ENCODE measurements at places on chromosomes 7 and 10.
A peak's percentile ranks its signal among the peaks of the same experiment; 100 is the strongest.

DNA sequence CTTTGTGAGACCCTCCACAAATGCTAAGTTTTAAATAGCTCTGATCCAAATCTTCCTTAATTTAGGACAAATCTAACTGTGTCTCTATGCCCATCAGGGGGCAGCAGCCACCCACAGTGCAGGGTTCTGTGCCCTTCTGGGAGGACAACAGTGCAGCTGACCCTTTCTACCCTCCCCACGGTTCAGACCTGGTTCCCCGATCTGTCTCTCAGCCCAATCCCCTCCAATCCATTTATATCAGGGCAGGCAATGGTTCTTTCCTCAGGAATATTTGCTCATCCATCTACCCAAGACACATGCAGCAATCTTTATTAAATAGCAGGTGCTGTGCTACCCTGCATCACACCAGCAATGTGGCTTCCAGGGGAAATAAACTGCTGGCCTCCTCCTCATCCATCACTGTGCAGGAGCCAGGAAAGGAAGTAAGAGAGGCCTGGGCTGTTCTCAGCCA lies 4.0 kb upstream of the RBM28 start:
- H3K4me3 ChIP-seq: no peak overlapping the region
- DNase-seq: peak; percentile 57
- H3K27ac ChIP-seq: no peak overlapping the region
- no peaks in the 10 kb centered on the region for H3K36me3 ChIP-seq
- peaks cover 30% of the 10 kb centered on the region for H3K27me3 ChIP-seq
- H3K4me1 ChIP-seq: peaks cover 7% of the 10 kb centered on the region

DNA sequence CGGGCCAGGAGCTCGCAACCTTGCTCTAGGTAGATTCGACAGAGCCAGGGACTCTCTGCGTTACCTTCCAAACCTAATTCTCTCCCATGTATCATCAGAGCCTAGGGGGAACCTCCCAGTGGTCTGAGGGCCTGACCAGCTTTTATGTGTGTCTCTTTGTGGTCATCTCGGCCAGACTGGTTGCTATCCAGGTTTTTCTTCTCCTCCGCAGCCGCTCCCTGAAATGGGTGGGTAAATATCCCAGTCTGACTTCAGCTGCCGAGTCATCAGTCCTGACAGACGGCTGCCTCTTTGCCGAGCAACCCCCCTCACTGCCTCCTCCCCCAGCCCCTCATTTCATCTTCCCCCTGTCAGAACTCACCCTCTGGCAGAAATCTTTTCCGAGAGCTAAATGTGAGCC lies 578.1 kb downstream of the LRMDA start:
- no peaks in the 10 kb centered on the region for H3K36me3 ChIP-seq
- no peak overlapping the region for H3K4me3 ChIP-seq
- peaks cover 2% of the 10 kb centered on the region for H3K27me3 ChIP-seq
- no peak overlapping the region for H3K27ac ChIP-seq

DNA sequence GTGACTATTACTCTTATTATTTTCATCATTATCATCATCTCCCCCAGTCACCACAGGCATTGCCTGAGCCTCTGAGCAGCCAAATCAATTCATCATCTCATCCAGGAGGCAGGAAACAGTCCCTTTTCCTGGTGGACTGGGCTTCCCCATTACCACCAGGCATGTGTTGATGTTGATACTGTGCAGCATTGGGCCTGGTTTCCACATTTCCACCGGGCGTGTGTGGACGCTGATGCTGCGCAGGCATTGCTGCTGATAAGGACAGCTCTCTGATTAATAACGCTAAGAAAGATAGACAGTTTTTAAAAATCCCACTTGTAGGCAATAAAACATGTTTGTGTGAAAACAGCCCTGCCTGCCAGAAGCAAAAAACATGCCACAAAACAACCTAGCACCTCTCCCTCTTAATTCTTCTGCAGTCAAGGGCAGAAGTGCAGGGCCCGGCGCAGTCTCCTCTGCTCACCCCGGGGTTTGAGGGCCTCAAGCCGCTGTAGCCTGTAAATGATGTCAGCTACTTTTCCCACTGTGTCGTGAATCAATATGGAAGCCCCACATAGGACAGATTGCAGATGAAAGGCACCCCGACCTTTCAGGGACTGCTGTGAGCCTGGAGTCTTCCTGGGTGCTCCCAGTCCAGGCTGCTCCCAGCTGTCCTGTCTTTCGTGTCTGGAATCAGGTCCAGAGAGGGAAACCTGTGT lies 216.0 kb downstream of the WDR37 start:
- no peaks in the 10 kb centered on the region for H3K4me1 ChIP-seq
- no peaks in the 10 kb centered on the region for H3K36me3 ChIP-seq
- H3K27me3 ChIP-seq: peaks cover 18% of the 10 kb centered on the region
- DNase-seq: no peak
- H3K4me3 ChIP-seq: no peak overlapping the region

- H3K4me1 ChIP-seq: peaks cover 2% of the 10 kb centered on the region
- H3K27ac ChIP-seq: no peak overlapping the region
- H3K36me3 ChIP-seq: no peaks in the 10 kb centered on the region
- H3K27me3 ChIP-seq: peaks cover 7% of the 10 kb centered on the region
These were observed 85.7 kb upstream of the COL13A1 start for GRCh38 chr10:69715899-69716606.

DNA sequence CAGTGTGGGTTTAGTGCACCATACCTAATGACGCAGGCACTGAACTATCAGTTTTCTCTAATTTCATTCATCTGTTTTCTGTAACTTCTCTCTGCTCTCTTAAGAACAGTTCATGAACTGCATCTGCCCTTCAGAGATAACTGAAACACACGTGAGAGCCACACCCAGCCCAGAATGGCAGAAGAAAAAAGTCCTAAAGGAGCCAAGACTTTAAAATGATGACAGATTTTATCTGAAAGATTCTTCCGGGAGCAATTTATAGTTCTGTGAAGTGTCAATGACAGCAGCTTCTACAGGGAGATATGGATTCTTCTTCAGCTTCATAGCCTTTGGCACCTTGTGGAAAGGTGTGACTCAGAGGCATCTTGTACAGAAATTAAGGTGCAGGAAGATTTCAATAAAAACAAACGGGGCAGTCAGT lies 211.5 kb upstream of the SLC26A5 start:
- H3K27me3 ChIP-seq: no peaks in the 10 kb centered on the region
- H3K4me1 ChIP-seq: no peaks in the 10 kb centered on the region
- no peak overlapping the region for H3K4me3 ChIP-seq
- no peaks in the 10 kb centered on the region for H3K36me3 ChIP-seq
- H3K27ac ChIP-seq: no peak overlapping the region
- DNase-seq: no peak

DNA sequence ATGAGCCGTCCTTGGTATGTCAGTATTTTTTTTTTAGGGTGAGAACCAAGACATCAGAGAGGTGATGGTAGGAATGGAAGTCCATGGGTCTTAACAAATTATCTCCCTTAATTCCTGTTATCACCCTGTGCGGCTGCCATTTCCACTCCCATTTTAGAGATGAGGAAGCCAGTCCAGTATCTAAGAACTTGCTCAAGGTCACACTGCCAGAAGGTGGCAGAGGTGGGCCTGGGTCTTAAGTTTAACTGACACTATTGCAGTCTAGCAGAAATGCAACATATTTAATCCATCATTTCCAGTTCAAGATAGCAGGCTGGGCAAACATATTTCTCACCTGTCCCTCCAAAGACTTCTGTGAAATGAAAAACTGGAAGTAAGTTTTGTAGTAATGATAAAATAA lies 108.3 kb downstream of the GLI3 start:
- H3K4me3 ChIP-seq: no peak overlapping the region
- H3K27ac ChIP-seq: no peak overlapping the region
- DNase-seq: no peak
- peaks cover 5% of the 10 kb centered on the region for H3K27me3 ChIP-seq
- H3K4me1 ChIP-seq: peaks cover 12% of the 10 kb centered on the region

DNA sequence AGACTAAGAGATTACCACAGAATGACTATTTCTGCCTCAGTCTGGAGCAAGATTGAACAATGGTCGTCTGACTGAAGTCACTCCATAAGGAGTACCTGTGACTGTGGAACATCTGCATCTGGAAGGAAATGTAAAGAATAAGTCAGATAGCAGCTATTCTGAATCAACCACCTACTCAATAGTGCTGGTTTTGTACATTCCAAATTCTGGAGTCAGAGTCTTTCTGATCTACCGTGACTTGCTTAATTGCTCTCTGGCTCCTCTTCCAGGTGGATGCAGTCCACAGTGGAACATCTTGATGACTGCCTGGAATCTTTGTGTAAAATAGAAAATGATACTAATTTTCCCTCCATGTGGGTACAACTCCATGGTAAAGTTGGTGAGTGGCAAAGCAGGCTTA lies 156.3 kb upstream of the SEMA3C start:
- no peaks in the 10 kb centered on the region for H3K4me1 ChIP-seq
- no peak overlapping the region for H3K27ac ChIP-seq
- no peaks in the 10 kb centered on the region for H3K36me3 ChIP-seq
- no peak overlapping the region for H3K4me3 ChIP-seq

- no peak for DNase-seq
- H3K27me3 ChIP-seq: no peaks in the 10 kb centered on the region
- no peak overlapping the region for H3K4me3 ChIP-seq
- H3K36me3 ChIP-seq: no peaks in the 10 kb centered on the region
- H3K27ac ChIP-seq: no peak overlapping the region
- H3K4me1 ChIP-seq: no peaks in the 10 kb centered on the region
These were observed 319.0 kb downstream of the HPSE2 start for GRCh38 chr10:98916526-98917125.

DNA sequence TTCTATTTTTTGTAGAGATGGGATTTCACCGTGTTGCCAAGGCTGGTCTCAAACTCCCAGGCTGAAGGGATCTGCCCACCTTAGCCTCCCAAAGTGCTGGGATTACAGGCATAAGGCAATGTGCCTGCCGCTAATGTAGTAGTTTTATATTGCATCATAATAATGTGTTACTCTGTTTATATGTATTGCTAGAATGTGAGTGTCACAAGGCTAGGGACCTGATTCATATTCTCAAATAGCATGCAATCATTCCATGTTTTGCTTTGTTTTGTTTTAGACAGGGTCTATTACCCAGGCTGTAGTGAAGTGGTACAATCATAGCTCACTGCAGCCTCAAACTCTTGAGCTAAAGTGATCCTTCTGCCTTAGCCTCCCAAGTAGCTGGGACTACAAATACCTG lies 13.5 kb downstream of the CCL26 start:
- no peak overlapping the region for H3K27ac ChIP-seq
- no peak overlapping the region for H3K4me3 ChIP-seq
- H3K4me1 ChIP-seq: peaks cover 5% of the 10 kb centered on the region
- H3K27me3 ChIP-seq: no peaks in the 10 kb centered on the region
- no peaks in the 10 kb centered on the region for H3K36me3 ChIP-seq
- no peak for DNase-seq

DNA sequence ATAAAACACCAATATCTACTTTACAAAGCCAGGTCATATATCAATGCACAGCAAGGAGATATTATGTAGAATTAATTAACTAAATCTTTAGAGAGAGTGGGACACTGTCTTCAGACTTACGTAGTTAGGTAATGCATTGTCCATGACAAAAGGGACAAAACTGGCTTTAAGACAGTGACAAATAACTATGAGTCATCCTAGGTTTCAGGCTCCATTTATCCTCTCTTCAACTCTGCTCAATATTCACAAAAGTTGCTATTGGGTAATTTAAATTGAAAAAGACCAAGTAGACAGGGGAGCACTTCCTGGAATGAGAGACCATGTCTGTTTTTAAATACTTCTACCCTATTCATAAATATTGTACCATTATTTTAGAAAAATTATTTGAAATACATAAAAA lies 464.5 kb downstream of the ARL4A start:
- H3K27ac ChIP-seq: no peak overlapping the region
- H3K36me3 ChIP-seq: no peaks in the 10 kb centered on the region
- no peak for DNase-seq

- H3K27ac ChIP-seq: no peak overlapping the region
- H3K27me3 ChIP-seq: no peaks in the 10 kb centered on the region
- H3K4me3 ChIP-seq: no peak overlapping the region
- DNase-seq: no peak
- H3K4me1 ChIP-seq: no peaks in the 10 kb centered on the region
These were observed 28.7 kb upstream of the TNS3 start for GRCh38 chr7:47610506-47611044.

DNA sequence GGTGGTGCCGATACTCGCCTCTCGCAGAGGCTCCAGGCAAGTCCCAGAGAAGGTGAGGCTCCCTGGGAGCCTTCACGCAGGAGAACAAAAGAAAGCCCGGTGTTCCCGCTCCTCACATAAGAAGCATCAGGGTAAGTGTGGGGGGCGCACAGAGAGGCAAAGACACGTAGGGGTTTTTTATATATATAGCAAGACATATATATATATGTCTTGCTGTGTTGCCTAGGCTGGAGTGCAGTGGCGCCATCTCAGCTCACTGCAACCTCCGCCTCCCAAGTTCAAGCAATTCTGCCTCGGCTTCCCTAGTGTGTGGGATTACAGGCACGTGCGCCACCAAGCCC lies 61.3 kb downstream of the PDIA4 start:
- no peak for DNase-seq
- no peak overlapping the region for H3K27ac ChIP-seq
- H3K4me1 ChIP-seq: peaks cover 19% of the 10 kb centered on the region
- peak overlapping the region; percentile 75 for H3K4me3 ChIP-seq
- H3K36me3 ChIP-seq: no peaks in the 10 kb centered on the region

DNA sequence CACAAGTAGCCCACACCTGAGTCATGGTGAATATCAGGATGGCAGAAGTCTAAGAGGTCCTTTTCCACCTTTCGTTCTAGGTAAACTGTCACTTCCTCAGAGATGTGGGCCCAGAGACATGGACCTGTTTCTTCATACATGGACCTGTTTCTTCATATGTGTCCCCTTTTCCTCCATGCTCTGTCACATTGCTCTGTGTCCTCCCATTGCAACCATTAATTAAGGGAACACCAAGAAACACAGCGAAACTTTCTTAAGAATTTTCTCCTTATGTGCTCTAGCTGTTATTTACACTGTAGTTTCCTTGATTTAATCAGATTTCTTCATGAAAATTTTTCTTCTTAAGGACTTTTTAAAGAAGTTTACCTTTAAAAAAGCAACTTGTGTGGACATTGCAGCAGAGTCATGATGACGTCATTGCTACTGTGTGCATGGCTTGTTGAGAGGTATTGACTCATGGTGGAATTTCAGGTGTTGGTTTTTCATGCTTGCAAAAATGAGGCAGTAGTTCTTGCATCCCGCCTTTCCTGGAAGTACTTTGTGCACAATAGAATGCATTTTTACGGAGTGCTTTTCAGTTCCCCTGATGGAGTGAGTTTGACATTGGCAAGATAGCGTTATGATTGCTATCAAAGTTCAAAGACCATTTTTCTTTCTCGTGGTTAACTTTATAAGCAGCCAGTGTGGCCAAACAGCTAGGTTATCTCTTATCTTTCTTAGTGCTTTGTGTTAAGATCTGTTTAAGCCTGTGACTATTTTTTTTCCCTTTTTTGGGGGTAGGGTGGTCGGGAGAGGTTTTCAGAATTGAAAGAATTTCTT lies 37.7 kb downstream of the CFAP58 start:
- H3K4me3 ChIP-seq: no peak overlapping the region
- H3K36me3 ChIP-seq: peaks cover 1% of the 10 kb centered on the region
- H3K27ac ChIP-seq: no peak overlapping the region
- no peak for DNase-seq
- H3K4me1 ChIP-seq: peaks cover 8% of the 10 kb centered on the region
